Lower lobe of right lung (tissue), 2 donors: ENCODE measurements at places on chromosomes 4 and X.

- peaks cover 3% of the 10 kb centered on the region for H3K4me1 ChIP-seq
- H3K36me3 ChIP-seq, result no peaks in the 10 kb centered on the region
- peak overlapping the region; percentile 87 for H3K27ac ChIP-seq
- peak; percentile 91 for DNase-seq
These were observed 104.9 kb downstream of the FAM53A start for GRCh38 chr4:1579001-1579900.

GRCh38 chr4:44912980-44913379 lies 186.6 kb upstream of the GNPDA2 start:
- H3K27me3 ChIP-seq, result no peaks in the 10 kb centered on the region
- DNase-seq, result no peak
- no peaks in the 10 kb centered on the region for H3K4me1 ChIP-seq
- no peak overlapping the region for H3K27ac ChIP-seq

DNA sequence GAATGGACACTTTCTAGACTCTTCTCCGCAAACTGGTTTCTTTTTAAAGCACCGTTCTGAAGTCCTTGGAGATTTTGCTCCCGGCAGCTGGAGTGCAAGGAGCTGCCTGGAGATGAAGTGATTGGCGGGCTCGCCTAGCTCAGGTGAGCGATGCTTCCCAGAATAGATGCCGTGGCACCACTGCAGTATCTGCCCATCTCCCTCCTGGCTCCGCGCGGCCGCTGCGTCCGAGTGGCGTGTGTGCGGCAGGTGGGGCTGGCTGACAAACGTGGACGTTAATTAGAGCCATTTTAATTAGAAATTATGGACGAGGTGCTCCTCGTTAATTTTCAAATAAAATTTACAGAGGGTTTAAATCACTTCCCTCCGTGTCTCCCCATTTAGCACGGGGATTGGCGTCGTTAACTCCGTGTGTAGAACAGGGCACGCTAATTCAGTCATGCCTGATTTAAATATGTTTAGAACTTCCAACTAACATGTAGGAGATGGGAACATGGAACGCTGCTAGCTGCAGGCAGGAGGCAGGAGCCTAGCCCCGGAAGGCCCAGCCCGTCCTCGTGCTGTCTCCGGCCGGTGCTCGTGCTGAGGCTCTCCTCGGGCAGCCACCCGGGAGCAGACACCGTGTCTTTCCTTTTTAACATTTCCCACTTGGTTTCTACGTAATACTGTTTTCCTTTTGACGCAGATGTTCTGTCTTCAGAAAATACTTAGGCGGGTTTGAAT lies 11.6 kb downstream of the UVSSA start:
- H3K27ac ChIP-seq, result no peak overlapping the region
- H3K27me3 ChIP-seq, result no peaks in the 10 kb centered on the region
- H3K36me3 ChIP-seq, result peaks cover 81% of the 10 kb centered on the region
- no peaks in the 10 kb centered on the region for H3K4me1 ChIP-seq
- DNase-seq, result no peak

GRCh38 chrX:30308263-30309138 lies 689 bp downstream of the NR0B1 start:
- H3K4me3 ChIP-seq, result no peak overlapping the region
- peaks cover 18% of the 10 kb centered on the region for H3K27me3 ChIP-seq
- peak; percentile 24 for DNase-seq
- no peaks in the 10 kb centered on the region for H3K4me1 ChIP-seq

DNA sequence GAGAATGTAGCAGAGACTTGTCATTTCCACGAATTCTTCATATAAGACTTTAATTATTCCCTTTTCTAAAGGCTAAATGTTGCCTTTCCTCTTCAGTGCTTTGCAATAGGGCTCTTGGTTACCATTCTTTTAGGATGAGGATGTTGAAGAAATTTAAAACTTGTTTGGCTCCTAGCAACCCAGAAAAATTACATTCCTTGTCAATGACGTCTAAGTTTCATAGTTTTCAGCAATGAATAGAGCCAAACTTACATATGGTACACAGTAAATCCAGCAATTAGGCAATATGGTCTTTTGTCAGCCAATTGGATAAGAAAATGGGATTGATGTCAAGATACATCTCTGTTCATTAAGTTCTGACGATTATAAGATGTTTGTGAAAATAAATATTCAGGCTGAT lies 1639.6 kb upstream of the PCDH10 start:
- no peaks in the 10 kb centered on the region for H3K4me1 ChIP-seq
- no peak overlapping the region for H3K4me3 ChIP-seq
- no peaks in the 10 kb centered on the region for H3K27me3 ChIP-seq
- no peaks in the 10 kb centered on the region for H3K36me3 ChIP-seq
- DNase-seq, result no peak

DNA sequence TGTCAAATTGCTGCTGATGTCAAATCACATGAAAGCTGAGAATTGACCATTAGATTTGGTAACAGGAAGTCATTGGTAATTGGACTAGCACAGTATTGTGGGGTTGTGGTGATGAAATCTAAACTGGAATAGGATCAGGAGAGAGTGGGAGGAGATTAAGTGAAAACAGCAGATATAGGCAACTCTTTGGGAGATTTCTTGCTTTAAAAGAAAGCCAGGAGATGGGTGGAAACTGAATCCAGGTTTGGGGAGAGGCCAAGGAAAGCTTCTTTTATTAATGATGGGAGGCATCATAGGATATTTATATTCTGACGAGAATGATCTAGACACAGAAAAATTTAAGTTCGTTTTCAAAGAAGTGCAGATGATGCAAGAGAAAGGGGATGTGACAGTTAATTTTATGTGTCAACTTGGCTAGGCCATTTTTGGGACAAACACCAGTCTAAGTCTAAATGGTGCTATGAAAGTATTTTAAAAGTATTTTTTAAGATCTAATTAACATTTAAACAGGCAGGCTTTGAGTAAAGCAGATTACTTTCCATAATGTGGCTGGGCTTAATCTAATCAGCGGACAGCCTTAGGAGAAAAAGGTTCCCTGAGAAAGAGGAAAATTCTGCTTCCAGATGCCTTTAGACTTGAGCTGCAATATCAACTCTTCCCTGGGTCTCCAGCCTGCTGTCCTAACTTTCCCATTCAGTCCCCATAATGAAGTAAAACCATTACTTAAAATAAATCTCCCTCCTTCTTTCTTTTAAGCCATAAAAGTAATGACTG lies 24.7 kb downstream of the SEC24D start:
- peak overlapping the region; percentile 13 for H3K27ac ChIP-seq
- no peak for DNase-seq
- no peak overlapping the region for H3K4me3 ChIP-seq

GRCh38 chr4:42653626-42654560 lies 3.0 kb downstream of the ATP8A1 start:
- DNase-seq, result no peak
- H3K4me3 ChIP-seq, result peak overlapping the region; percentile 88
- H3K4me1 ChIP-seq, result peaks cover 22% of the 10 kb centered on the region
- no peaks in the 10 kb centered on the region for H3K36me3 ChIP-seq
- no peaks in the 10 kb centered on the region for H3K27me3 ChIP-seq
- H3K27ac ChIP-seq, result peak overlapping the region; percentile 15
